Esophagus muscularis mucosa (tissue), 4 donors: ENCODE measurements at places on chromosomes 11 and 22. TPM values are rescaled to one million over a fixed set of nuclear protein-coding genes. Genes with fewer than 3 reads are reported as not detected.

DNA sequence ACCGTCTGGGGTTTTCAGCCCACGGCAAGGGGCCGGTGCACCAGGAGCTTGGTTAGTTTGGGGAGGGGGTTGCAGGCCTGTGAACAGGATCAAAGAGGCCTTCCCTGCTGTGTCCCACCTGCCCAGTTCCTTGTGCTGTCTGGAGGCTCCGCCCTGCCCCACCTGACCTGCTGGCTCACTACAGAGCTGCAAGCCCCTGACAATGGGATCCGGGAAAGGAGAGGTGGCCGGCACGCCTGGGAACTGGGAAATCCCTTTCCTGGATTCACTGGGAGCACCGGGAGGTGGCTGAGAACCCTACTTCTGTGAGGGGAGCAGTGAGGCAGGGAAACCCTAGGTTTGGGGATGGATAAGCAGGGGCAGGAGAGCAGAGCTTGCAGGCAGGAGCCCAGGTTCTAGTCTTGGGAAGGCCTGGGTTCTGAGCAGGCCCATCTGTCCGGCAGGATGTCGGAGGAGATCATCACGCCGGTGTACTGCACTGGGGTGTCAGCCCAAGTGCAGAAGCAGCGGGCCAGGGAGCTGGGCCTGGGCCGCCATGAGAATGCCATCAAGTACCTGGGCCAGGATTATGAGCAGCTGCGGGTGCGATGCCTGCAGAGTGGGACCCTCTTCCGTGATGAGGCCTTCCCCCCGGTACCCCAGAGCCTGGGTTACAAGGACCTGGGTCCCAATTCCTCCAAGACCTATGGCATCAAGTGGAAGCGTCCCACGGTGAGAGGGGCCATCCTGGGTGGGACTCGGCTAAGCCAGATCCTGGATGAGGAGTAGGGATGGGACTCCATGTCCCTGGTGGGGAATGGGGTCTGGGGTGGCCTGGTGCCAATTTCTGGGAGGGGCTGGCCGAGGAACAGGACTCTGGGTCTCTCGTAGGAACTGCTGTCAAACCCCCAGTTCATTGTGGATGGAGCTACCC lies 786 bp downstream of the CAPN1 start:
- DNase-seq: no peak

The SCARF2 gene
- total RNA-seq: 15.7 TPM

DNA sequence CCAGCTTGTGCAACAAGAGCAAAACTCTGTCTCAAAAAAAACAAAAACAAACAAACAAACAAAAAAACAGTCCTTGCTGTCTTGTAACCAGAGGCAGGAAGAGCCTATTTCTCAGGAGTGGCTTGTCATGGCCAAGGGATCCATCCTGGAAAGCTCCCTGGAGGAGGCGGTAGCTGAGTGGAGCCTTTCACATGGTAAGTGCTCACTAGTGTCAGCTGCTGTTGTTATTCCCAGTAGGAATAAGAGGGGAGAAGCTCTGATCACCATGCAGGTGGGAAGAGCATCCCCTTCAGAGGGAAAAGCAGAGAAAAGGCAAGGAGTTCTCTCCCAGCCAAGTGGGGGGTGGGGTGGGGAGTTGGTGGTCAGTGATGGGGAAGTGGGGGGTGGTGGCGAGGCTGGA lies 54.6 kb upstream of the WNT7B start:
- no peak for DNase-seq

- DNase-seq: no peak
These were observed 593.5 kb downstream of the TBC1D22A start for GRCh38 chr22:47355776-47356510.

- no peak for DNase-seq
These were observed 3.7 kb downstream of the TSPO start for GRCh38 chr22:43154887-43155536.

GRCh38 chr11:9142732-9143131 lies 51.3 kb upstream of the SCUBE2 start:
- DNase-seq: no peak

The C11orf16 gene
- total RNA-seq: not detected

The ARRB1 gene
- total RNA-seq: 41.1 TPM

The SGSM1 gene
- 2.2 TPM for total RNA-seq

The C11orf42 gene
- not detected for total RNA-seq

GRCh38 chr11:74909385-74909784 lies 39.5 kb downstream of the XRRA1 start:
- DNase-seq: no peak

GRCh38 chr11:26332572-26332915 lies 614 bp downstream of the ANO3 start:
- DNase-seq: no peak

The DEPDC5 gene
- 7.3 TPM for total RNA-seq

GRCh38 chr11:36870361-36870760 lies 272.3 kb upstream of the RAG2 start:
- peak; percentile 26 for DNase-seq

The KIAA1671 gene
- 18.3 TPM for total RNA-seq
